ENCODE measurements at places on chromosomes 7 and 10. TPM values are rescaled to one million over a fixed set of nuclear protein-coding genes. Genes with fewer than 3 reads are reported as not detected.

DNA sequence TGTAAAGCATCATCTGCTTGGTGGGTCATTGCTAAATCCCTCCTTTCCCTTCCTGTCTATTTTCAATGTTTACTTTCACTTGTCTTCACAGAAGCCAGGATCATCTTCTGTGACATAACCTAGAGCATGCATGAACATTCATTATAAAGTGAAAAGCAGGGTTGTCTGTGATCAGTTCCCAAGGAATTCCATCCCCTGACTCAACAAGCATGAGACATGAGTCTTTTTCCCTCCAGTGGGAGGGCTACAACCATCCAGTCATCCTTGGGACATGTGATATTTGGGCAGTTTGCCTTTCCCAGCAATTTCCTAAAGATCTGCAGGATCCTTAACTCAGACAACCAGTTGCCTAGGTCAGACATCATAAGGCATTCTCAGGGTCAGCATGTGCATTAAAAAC is 166.3 kb upstream of the TMEM196 start:
- DNase-seq, result no peak

FAM237B gene
- not detected for total RNA-seq

SRRM3 gene
- total RNA-seq, result not detected

DNA sequence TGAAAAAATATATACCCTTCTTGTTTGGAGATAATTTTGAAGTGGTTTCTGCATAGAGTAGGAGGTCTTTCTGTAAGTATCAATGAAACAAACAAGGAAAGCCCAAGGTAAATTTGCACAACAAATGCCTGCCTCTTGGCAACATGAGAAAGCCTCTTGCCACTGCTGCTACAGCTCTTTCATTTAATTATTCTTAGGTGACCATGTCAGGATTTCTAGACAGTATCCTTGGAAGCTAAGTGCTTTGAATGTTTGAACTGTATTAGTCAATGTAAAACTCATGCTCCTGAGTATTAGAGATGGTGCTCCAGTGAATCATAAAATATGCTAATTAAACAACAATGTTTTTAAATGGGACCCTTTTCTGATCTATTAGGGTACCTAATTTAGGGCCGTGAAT is 81.2 kb upstream of the ITGB1 start:
- no peak for DNase-seq

OPALIN gene
- not detected for total RNA-seq

OR2A12 gene
- total RNA-seq, result not detected

DNA sequence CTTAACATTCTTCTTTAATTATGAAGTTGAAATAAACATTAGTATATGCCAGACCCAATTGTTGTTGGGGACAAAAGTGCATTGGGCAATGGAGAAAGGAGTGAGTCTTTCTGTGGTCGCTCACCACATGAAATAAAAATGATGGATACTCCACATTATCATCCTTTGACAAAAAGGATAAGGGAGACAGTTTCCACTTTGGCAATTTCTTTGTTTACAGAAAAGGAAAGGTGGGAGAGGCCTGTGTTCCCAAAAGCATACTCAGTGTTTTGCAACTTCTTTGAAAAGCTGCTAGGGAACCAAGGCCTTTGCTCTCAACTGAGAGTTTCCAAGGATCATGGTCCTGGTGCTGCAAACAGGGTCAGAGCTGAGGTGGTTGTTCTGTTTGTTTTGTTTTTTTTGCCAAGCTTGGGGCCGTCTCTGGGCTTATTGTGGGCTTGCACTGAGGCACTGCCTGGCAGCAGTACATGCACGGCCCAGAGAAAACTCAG is 341.9 kb downstream of the TNS3 start:
- DNase-seq, result no peak

CISD1 gene
- 55.0 TPM for total RNA-seq

DNA sequence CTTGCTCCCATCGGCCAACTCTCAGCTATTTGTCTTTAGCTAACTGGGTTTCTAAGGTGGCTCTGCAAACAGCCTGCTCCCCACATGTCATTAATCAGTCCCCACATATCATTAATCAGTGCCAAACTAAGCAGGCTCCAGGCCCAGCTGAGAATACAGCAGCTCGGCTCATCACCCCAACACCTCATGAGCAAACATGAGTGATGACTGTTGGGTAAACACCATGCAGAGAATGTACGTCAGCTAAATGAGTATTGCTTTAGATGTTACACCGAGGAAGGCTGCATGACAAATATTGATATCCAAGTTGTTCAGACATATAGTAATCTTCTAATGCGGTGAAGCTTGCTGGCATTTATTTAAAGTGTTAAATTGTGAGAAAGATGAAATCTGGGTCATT is 187.5 kb upstream of the AOAH start:
- DNase-seq, result no peak

PRDX3 gene
- total RNA-seq, result 215 TPM

LLCFC1 gene
- not detected for total RNA-seq

NYAP1 gene
- 0.30 TPM for total RNA-seq

DNA sequence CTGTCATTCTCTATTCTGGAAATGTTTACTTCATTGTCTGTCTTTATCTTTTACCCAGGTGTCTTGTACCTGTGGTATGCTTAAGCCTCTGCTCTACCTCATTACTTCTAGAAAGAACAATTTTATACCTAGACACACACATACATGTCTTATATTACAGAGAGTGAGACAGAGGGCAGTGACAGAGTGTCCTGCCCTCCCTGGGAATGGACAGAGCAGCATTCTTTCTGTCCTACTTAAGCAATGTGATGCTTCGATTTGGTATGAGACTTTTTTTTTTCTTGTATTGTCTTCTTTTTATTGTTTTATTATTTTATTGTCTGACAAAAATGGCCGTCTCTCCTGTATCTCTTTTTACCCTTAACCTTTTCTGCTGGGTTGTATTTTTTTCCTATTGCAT is 286.1 kb downstream of the EXOC4 start:
- no peak for DNase-seq

- DNase-seq, result no peak
Measured at GRCh38 chr10:48545462-48546145, 59.3 kb downstream of the ARHGAP22 start.

- DNase-seq, result no peak
Measured at GRCh38 chr7:56007891-56008290, 43.4 kb downstream of the PSPH start.

AQP1 gene
- total RNA-seq, result 0.48 TPM

TCAF2 gene
- total RNA-seq, result 31.4 TPM

GRCh38 chr7:28020302-28020940 is 160.2 kb downstream of the JAZF1 start:
- DNase-seq, result peak; percentile 60

FLNC gene
- total RNA-seq, result 0.02 TPM

DNA sequence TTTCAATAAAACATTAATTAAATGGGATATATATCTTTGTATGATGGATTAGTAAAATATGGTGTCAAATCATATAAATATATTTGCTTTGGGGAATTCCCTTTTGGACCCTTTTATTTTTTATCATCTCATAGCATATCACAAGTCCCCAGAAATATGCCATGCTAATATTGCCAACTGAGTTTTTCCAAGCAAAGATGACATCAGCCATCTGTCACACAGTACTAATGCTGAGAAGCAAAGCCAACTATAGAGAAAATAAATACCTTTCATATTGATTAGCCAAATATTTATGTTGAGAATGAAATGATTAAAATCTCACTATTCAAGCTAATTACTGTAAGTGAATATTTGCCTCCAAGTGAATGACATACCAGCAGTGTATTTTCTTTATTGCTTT is 575.3 kb downstream of the ETV1 start:
- no peak for DNase-seq

DNA sequence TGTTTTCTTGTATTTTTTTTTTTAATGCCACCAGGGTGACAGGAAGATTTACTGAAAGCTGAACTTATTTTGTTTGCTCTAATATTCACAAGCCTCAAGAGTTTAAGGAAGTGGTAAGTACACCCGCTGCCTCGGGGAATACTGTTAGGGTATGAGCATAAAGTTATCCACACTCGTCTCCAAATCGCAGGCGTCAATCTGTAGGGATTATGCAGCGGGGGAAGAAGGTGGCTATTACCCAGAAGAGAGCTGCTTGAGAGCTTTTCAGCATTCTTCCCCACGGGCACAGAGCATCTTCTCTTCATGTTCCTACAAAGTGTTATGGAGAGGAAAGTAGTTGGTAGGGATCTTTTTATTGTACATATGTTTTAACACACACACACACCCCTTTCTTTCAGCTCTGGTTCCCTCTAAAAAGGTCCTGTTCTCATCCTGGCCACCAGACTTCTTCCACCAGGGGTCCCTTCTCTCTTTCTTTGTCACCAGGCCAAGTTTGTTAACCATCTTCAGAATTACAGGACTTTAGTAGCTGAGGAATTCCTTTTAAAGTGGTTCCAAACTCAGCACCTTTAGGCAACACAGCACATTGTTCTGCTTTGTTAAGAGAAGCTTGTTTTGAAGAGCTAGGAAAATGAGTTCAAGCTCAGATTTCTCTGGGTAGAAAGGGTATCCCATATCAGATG is 411.6 kb upstream of the GALNT17 start:
- DNase-seq, result no peak

DNA sequence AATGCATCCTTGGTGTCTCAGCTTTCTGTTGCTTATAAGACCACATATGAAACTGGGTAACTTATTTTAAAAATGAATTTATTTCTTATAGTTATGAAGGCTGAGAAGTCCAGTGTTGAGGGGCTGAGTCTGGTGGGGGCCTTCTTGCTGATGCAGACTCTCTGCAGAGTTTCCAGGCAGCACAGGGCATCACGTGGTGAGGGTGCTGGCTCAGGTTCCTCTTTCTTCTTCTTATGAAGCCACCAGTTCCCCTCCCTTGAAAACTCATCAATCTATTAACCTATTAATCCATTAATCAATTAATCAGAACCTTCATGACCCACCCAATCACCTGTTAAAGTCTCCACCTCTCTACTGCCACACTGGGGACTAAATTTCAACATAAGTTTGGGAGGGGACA is 595.6 kb upstream of the NRP1 start:
- DNase-seq, result no peak

NEUROD6 gene
- not detected for total RNA-seq

DNA sequence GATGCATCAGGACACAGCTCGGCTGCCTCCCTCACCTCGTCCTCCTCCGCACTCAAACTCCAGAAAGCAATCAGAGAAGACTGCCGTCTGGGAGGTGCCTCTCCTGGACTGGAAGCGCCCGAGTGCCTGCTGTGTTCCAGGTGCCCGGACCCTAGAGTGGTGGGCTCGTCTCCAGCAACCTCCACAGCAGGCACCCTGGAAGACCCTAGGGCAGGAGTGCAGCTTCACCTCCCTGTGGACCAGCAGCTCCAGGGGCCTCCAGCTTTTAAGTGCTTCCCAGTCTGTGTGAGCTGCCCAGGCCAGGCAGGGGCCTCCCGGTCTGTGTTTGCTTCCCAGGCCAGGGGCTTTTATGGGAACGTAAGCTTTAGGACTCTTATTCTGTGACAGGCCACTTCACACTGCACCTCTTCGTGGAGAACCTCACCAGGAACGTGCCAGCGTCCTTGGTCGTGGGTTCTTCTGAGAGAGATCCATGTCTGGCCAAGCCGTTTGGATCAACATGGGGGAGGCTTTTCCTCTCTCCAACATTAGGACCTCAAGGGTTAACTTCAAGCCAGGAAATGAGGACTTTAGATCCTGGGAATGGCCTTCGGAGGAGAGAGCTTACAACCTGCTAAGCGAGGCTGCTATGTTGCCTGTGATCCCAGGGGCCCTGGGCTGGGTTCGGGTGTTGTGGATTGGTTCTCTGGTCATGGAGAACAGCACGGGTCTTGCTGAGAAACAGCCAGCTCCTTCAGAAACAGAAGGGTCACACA is 5.9 kb upstream of the PWWP2B start:
- DNase-seq, result no peak

GRCh38 chr10:122112021-122112616 is 123.2 kb downstream of the TACC2 start:
- no peak for DNase-seq

- DNase-seq, result no peak
Measured at GRCh38 chr10:29962166-29962850, 97.1 kb downstream of the JCAD start.

Data from activated naive CD4-positive, alpha-beta T cell treated with anti-CD3 and anti-CD28 coated beads for 36 hours (primary cell).